ENCODE measurements at places on chromosomes 11 and 22.

DNA sequence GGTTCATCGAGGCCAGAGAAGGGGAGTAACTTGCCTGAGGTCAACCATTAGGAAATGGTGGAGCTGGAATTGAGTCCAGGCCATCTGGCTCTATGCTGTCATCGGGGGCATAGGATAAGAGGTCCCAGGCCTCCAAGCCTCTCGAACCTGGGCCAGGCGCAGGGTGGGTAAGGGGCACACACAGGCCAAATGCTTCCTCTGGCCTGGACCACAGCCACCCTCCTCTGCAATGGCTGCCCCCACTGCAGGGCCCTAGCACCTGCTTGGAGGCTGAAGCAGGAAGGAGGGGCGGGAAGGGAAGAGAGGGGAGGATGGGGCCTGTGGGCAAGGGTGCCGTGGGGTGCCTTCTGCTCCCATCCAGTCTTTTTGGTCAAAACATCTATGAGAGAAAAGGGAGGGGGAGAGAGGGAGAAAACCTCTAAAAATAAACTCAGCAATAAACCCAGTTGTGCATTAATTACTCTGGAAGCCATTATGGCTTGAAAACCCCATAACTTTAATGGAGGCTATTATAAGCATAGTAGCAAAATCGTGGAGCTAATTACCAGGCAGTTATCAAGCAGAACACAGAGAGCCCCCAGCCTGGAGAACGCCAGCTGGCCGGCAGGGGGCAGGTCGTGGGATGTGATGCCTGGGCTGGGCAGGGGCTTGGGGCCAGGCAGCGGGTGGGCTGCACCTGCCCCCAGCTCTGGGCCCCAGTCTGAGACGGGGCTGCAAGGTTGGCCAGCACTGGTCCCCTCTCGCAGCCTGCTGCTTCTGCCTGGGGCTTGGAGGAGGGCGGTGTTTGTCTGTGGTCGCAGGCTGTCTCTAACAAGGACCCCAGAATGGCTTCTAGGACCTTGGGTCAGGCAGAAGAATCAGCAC lies 21.1 kb downstream of the B3GAT1 start:
- H3K27ac ChIP-seq, result peak overlapping the region; percentile 38
- H3K36me3 ChIP-seq, result peaks cover 6% of the 10 kb centered on the region
- H3K4me3 ChIP-seq, result no peak overlapping the region
- peaks cover 16% of the 10 kb centered on the region for H3K27me3 ChIP-seq

GRCh38 chr11:32852207-32852606 lies 22.5 kb downstream of the PRRG4 start:
- H3K27ac ChIP-seq, result no peak overlapping the region
- DNase-seq, result no peak
- no peaks in the 10 kb centered on the region for H3K36me3 ChIP-seq
- no peak overlapping the region for H3K4me3 ChIP-seq

- H3K27me3 ChIP-seq, result peaks cover 10% of the 10 kb centered on the region
- peaks cover 33% of the 10 kb centered on the region for H3K4me1 ChIP-seq
- DNase-seq, result no peak
- no peaks in the 10 kb centered on the region for H3K36me3 ChIP-seq
These were observed 1.8 kb downstream of the LRRC10B start for GRCh38 chr11:61510166-61510919.

GRCh38 chr11:33540946-33541915 lies 159.4 kb downstream of the C11orf91 start:
- H3K27ac ChIP-seq, result no peak overlapping the region
- H3K36me3 ChIP-seq, result no peaks in the 10 kb centered on the region
- H3K4me3 ChIP-seq, result no peak overlapping the region
- no peak for DNase-seq
- H3K4me1 ChIP-seq, result no peaks in the 10 kb centered on the region

- H3K27ac ChIP-seq, result no peak overlapping the region
- H3K27me3 ChIP-seq, result peaks cover 6% of the 10 kb centered on the region
- no peak for DNase-seq
- H3K4me3 ChIP-seq, result no peak overlapping the region
These were observed 61.3 kb upstream of the PRODH start for GRCh38 chr22:18997306-18997924.

GRCh38 chr11:122559734-122560382 lies 95.7 kb upstream of the UBASH3B start:
- peaks cover 2% of the 10 kb centered on the region for H3K27me3 ChIP-seq
- H3K4me1 ChIP-seq, result no peaks in the 10 kb centered on the region
- no peaks in the 10 kb centered on the region for H3K36me3 ChIP-seq
- DNase-seq, result no peak
- no peak overlapping the region for H3K27ac ChIP-seq
- H3K4me3 ChIP-seq, result no peak overlapping the region

- no peak overlapping the region for H3K27ac ChIP-seq
- H3K27me3 ChIP-seq, result peaks cover 11% of the 10 kb centered on the region
- H3K4me3 ChIP-seq, result no peak overlapping the region
- peaks cover 27% of the 10 kb centered on the region for H3K36me3 ChIP-seq
These were observed 622.8 kb downstream of the BRD1 start for GRCh38 chr22:49204599-49205482.

GRCh38 chr11:114259551-114259983 lies 36.6 kb upstream of the NNMT start:
- no peak overlapping the region for H3K27ac ChIP-seq
- peaks cover 4% of the 10 kb centered on the region for H3K27me3 ChIP-seq
- DNase-seq, result no peak
- H3K4me1 ChIP-seq, result peaks cover 36% of the 10 kb centered on the region
- H3K4me3 ChIP-seq, result peak overlapping the region; percentile 33

GRCh38 chr11:65891219-65892136 lies 1.0 kb downstream of the CCDC85B start:
- H3K27ac ChIP-seq, result no peak overlapping the region
- no peaks in the 10 kb centered on the region for H3K36me3 ChIP-seq
- H3K27me3 ChIP-seq, result peaks cover 22% of the 10 kb centered on the region
- no peak for DNase-seq
- peak overlapping the region; percentile 74 for H3K4me3 ChIP-seq
- H3K4me1 ChIP-seq, result peaks cover 29% of the 10 kb centered on the region

Data from glutamatergic neuron (in vitro differentiated cells).